Tibial nerve (tissue), 4 donors: ENCODE measurements at places on chromosomes 4 and X.

DNA sequence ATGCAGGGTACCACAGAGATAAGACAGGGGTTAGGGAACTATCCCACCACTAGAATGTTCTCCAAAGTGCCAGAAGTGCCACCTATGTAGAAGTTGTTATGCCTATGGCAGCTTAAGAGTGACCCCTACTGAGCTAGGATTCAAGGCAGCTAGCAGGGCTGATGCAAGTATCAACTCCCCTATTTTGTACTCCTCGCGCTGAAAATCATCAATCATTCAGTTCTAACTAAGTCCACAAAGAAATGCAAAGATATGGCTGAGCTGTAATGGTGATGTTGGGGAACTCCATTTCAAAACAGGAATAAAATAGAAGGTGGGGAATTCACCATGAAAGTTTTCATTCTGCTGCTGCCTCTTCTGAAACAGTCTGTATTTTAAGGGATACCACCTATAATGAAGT lies 13.8 kb downstream of the ACSL4 start:
- DNase-seq: no peak

- no peak for DNase-seq
Observed at GRCh38 chr4:56210397-56210796, 176.9 kb downstream of the AASDH start.

GRCh38 chrX:12767856-12768255 lies 23.4 kb upstream of the PRPS2 start:
- DNase-seq: no peak

DNA sequence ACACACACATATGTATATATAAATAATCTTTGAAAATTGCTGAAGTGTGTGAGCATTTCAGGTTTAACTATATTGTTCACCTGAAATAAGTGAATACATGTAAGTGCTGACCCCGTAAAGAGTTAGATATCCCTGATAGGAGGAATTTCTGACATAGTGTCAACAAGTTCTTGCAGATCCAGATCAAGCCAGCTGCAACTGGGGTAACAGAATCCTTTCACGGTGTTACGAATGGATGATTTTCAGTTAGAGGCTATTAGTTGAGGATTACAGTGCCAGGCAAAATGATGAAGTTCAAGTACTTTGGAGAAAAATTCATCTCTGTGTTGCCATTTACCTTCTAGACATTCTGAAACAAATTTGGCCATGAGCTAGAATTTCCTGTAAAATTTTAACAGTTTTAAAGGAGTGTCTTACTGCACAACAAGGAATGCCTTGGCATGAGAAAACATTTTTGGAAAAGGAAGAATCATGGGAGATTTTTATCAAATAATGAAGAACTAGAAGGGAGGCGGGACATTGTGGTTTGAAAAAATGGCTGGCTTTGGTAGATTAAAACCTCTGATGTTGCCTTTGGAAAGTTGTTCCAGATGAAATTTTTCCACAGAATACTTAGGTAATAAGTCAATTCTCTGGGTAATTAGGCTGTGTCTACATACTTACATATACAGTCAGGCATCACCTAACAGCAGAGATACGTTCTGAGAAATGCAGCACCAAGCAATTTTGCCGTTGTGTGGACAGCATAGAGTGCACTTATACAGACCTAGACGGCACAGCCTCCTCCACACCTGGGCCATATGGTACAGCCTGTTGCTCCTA lies 84.4 kb upstream of the FAT1 start:
- no peak for DNase-seq

DNA sequence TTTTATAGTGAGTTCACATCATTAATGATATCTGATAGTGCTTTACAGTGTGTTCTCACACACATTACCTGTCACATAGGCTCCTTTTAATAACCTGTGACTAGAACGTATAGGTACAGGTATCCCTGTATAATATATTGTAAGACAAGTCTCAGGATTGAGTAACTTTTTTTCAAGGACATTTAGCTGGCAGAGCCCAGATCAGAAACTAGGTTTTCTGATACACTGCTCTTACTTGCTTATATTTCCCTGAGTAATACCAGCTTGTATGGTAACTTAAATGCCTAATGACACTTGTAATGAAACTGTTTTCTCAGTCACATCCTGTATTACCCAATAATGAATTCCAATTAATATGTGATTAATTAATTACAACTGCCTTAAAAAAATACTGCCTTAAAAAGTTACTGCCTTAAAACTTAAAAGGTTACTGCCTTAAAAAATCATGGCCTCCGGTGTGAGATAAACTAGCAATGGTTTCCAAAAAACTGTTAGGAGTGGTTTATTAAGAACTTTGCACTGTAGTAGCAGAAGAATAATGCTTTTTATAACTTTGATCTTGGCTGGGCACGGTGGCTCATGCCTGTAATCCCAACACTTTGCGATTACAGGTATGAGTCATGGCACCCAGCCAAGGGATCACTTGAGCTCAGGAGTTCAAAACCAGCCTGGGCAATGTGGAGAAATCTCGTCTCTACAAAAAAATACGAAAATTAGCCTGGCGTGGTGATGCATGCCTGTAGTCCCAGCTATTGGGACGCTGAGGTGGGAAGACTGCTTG lies 11.9 kb downstream of the COPS4 start:
- DNase-seq: no peak

GRCh38 chr4:69888336-69888735 lies 28.4 kb upstream of the SULT1E1 start:
- DNase-seq: no peak

DNA sequence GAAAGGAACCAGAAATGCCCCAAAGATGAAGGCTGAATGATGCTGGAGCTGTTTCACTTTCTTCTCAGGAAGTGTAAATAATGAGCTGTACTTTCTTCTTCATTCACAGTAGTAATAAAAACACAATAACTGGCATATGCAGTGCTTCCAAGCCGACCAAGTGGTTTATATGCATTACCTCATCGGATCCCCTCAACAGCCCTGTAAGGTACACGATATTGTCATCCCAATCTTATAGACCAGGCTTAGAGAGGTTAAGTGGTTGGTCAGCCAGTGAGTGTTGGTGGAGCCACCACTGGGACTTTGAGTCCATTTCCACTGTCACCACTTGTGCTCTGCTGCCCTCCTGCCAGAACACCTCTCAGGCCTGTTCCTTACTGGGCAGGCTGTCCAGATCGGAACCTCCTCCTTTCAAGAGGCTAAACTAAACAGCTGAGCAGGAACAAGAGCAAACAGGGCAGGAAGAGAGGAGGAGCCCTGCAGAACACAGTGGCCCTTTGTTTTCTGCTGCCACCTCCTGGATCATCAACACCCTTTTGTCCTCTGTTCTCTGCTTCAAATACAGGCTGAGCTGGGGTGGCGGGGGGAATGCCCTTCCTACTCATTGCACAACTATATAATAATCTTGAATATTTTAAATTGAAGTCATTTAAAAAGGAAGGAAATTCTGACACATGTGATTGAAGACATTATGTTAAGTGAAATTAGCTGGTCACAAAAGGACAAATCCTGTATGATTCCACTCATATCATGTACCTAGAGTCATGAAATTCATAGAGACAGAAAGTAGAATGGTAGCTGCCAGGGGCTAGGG lies 112.5 kb upstream of the ATP6AP2 start:
- peak; percentile 17 for DNase-seq

GRCh38 chr4:115671581-115671980 lies 558.2 kb upstream of the NDST4 start:
- no peak for DNase-seq

DNA sequence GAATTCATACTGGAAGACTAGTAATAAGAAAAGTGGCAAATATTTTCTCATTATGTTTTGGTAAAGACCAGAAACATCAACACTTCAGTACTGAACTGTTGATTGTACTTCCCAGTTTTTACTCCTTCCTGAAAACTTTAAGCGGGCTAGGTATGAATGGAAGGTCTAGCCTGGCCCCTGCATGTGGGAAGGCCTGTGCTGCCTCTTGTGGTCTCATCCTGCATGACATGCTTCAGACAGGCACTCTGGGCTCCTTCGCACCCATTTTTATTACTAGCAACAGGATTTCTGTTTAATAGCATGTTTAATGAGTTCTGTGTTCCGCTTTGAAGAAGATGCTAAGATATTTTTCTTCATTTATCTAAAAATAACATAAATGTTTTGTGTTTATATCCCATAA lies 279.1 kb downstream of the ANK2 start:
- DNase-seq: no peak

- no peak for DNase-seq
Observed at GRCh38 chr4:26529479-26529878, 39.2 kb upstream of the CCKAR start.

- no peak for DNase-seq
Observed at GRCh38 chr4:109472343-109472761, 38.7 kb downstream of the SEC24B start.
